Heart left ventricle (tissue), 16 donors: ENCODE measurements at places on chromosomes 5 and 9. TPM values are rescaled to one million over a fixed set of nuclear protein-coding genes. Genes with fewer than 3 reads are reported as not detected.

GRCh38 chr9:127162046-127162863 lies 39.8 kb upstream of the ANGPTL2 start:
- DNase-seq: no peak

- DNase-seq: peak; percentile 40
Measured at GRCh38 chr5:163504079-163504931, 1.1 kb upstream of the MAT2B start.

- DNase-seq: no peak
Measured at GRCh38 chr5:44257221-44257620, 132.0 kb downstream of the FGF10 start.

DNA sequence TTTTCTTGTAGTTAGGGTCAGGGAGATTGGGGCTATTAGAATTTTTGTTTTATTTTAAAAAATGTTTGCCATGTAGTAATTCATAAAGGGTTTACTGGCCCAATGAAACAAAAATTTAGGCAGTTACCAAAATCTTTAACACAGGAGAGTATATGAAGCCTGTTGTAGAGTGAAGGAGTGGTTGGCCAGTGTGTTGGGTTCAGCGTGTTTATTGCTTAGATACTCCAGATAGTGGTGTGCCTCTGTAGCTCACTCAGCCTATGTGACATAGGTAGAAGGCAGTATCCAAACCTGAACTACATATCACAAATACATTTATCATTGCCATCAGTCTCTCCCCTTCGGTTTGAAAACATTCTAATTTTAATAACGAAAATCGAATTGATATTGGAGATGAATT lies 1.2 kb downstream of the TEK start:
- DNase-seq: no peak

DNA sequence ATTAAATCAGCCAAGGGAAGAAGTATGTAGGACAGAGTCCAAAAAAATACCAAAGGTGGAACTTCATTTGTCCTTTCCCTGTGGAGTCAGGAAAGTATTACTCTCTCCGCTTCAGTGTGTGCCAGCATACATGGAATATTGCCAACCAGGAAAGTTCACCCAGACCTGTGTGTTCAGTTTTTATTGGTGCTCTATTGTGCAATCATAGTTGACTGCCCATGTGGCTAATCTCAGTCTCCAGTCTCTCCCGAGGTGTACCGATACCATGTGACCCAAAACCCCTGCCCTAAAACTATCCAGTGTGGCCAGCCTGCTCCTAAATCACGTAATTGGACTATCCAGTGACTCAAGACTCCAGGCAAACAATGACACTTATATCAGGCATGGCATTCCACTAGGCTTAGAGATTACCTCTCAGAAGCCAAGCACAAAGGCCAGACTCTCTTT lies 38.8 kb downstream of the NFX1 start:
- peak; percentile 34 for DNase-seq

DNA sequence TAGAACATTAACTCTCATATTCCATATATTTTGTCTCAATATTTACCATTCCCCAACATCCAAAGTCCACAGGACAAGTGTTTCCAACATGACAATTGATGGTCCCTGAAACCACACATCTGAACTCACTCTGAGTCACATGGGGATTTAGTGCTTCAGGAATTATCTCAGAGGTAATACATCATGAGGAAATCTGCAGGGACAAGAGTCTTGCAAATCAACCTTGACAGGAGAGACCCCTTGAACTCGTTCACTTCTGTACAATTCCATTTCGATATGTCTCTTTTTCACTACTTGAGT lies 119.7 kb upstream of the ABCA1 start:
- no peak for DNase-seq

- no peak for DNase-seq
Measured at GRCh38 chr5:81631124-81631523, 119.8 kb downstream of the SSBP2 start.

DNA sequence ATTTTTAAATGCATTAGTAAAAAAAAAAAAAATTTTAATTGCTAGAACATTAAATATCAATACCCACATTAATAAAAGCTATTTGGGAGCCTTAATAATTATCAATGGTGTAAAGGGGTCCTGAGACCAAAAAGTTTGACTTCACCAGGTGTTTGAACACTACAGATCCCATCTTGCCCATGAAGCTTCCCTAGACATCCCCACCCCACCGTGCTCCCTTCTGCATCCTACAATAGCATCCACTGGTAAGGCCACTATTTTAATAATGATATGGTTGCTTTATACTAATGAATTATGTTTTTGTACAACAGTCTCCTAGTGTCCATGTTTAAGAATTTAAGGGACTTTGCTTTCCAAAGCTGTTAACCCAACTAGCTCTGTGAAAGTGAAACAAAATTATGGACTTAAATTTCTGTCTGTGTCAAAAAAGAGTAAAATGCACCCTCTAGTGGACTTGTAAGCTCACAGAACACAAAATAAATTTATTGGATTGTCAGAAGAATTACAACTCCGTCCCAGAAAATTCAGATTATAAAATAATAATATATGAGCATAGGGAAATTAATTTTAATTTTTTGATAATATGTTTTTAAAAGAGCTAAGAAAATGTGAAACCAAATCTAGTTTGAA lies 76.0 kb downstream of the ARL15 start:
- no peak for DNase-seq

DNA sequence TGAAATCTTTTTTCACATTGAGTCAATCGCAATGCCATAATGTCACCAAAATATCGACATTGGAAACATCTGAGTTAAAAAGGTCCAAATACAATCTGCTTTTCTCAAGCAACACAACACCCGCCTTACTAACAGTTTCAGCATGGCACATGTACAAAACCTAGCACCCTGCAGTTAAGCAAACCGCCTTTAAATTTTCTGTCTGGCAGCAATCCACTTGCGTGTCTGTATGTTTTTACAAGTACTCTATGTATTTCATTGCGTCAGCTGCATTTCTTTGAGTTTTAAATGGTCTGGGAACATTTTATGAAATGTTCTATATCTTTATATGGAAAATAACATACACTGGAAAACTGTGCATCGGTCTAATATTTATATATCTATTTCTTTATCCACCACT lies 134.6 kb downstream of the DENND1A start:
- no peak for DNase-seq

- DNase-seq: no peak
Measured at GRCh38 chr5:125210242-125210947, 464.0 kb upstream of the ZNF608 start.

DNA sequence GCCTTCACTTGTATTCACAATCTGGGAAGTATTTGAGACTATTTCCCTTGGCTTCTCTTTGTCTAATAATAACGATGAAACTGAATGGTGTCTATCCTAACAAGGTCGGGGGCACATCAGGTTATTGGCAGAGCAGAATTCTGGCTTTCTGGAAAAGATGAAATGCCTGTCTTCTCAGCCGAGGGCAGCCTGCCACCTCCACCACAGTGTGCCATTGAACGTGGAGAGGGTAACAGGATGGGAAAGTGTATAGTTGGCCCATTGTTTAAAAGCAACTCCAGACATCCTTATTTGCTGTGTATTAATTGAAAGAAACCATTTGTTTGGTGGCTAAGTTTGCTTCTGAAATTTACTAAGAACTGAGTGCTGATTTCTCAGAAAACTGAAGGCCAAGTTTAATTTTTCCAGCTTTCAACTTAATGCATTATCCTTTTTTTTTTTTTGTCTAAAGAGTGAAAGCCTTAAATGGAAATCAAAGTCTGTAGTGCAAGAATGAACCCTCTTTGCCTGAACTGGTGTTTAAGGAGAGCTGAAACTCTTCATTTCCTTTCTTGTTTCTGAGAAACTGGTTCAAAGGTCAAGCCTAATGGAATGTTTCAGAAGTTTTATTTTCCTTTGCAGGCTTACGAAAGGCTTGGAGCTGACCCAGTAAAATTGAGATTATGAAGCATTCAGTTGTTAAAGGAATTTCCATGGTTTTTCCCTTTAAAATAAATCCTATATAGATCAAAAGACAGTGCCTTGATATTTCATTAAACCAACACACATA lies 563.7 kb upstream of the DAP start:
- DNase-seq: no peak

GRCh38 chr5:140142856-140143255 lies 17.1 kb downstream of the IGIP start:
- DNase-seq: no peak

DNA sequence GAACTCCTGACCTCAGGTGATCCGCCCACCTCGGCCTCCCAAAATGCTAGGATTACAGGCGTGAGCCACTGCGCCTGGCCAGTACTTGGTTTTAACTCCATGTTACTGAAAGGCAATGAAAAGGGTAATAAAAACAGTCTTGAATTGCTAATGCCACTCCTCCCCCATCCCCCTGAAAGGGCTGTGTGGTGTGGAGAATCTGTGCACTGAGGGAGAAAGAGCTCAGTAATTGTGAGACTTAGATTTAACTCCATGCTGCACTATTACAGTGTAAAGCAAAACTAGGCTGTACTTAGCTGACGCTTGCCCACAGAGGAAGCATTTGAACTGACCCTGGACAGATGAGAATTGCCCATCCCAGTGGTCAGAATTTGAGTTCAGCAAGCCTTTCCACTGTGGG lies 1662.4 kb upstream of the ACO1 start:
- DNase-seq: no peak

- DNase-seq: no peak
Measured at GRCh38 chr9:98992107-98992884, 48.6 kb downstream of the COL15A1 start.

DNA sequence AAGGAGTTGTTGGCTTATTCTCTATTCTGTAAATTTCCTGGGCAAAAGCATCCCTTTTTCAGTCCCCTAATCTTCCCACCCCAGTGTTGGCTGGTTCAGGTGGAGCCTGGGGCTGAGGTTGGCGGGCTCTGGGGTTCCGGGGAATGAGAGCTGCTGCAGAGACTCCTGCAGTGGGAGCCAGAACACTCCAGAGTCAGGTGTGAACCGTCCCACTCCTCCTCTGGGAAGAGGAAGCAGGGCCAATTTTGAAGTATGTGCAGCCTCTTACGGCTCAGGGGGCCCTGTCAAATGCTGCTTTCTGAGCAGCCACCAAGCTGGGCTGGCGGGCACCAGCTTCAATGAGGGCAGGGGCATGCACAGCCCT lies 42.8 kb downstream of the JADE2 start:
- DNase-seq: no peak

Gene TRIM14
- total RNA-seq: 20.8 TPM

Gene ALDOB
- total RNA-seq: 0.36 TPM

Gene SOHLH1
- not detected for total RNA-seq

Gene RNF130
- 34.4 TPM for total RNA-seq

Gene GRXCR2
- 1.1 TPM for total RNA-seq

Gene PCDHGC4
- 2.9 TPM for total RNA-seq

Gene STOM
- 228 TPM for total RNA-seq
